ENCODE measurements at places on chromosomes 12 and 14.

GRCh38 chr12:27966870-27967269 lies 5.7 kb downstream of the PTHLH start:
- no peak for DNase-seq

DNA sequence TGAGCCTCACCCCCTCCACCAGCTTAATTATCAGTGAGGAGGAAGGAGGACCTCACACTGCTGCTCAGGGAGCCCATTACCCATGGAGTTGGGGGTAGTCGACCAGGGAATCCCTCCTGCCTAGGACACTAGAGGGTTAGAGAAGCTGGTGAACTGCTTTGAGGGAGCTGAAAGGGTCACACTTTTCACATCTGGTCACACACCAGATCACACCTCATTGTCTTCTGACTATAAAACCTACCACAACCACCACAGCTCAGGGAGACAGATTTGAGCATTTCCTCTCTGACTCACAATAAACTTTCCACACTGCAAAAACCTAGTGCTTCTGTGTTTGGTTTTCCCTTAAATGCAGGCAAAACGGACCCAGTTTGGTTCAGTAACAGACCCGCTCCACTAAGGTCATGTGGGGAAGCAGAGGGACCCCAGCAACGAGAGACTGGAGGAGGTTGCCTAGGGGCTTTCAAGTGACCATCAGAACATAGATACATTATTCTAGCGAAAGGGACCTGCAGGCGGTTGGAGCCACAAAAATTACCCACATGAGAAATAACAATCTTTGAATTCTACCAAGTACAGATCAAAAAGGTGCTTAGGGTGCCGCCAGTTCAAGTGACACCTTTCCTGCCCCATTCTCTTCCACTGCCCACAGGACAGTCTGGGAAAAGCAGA lies 151.4 kb upstream of the AVPR1A start:
- DNase-seq, result no peak

DNA sequence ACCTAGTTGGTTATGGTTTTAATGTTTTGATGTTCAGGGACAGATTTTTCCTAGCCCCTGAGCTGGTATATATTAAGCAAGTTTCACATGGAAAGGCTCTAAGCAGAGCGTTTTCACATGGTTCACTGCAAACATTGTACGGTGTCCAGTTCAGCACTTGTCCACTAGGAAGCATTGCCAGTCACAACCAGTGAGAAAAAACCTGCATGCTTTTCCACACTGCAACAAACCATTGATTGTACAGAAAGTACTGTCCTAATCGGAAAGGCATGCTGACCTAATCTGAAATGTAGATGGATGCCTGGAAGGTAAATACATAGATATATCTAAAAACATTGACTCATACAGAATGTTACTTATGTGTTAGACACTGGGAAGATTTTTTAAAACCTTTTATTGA lies 25.0 kb upstream of the NPAS3 start:
- DNase-seq, result no peak

GRCh38 chr12:50261654-50262053 lies 21.7 kb downstream of the LIMA1 start:
- no peak for DNase-seq

- DNase-seq, result no peak
These were observed 40.2 kb upstream of the PZP start for GRCh38 chr12:9248435-9248834.

DNA sequence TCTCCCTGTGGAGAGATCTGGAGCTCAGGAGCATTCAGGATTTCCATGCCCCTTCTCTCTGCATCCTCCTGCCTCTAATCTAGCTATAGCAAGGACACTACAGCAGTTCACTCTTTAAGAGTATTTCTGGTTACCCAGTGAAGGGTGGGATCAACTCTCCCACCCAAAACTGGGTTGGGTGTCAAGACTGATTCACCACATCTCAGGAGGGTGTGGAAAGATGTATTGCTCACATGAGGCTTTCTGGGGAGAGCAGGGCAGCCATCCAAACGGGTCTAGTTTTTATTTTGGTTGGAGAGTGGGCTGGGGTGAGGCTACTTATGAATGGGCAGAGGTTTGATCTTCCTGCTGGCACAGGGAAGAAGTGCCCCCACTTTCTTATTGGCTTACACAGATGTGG lies 18.6 kb downstream of the C12orf75 start:
- no peak for DNase-seq

DNA sequence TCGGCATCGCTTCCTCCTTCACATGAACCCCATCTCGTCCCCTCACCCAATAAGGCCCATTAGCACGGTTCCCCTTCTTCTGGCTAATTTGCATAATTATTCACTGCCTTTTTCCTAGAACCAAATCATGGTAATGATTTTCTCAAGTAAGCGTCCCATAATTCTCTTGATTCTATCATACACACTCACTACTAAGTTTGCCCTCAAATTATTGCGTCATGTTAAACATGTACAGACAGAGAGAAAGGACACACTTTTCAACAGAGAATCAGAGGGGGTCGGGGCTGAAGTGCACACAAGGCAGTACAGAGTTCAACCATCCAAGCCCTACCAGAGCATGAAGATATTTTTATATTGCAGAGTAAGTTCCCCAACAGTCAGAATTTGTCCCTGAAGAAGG lies 256.6 kb downstream of the FOXN3 start:
- DNase-seq, result no peak

- no peak for DNase-seq
These were observed 50.3 kb downstream of the LMO3 start for GRCh38 chr12:16555630-16556029.

GRCh38 chr12:101430456-101430855 lies 22.9 kb upstream of the ARL1 start:
- DNase-seq, result no peak

GRCh38 chr12:52929538-52929937 lies 19.4 kb upstream of the KRT18 start:
- no peak for DNase-seq

GRCh38 chr12:25811656-25812126 lies 146.8 kb upstream of the RASSF8 start:
- DNase-seq, result no peak

DNA sequence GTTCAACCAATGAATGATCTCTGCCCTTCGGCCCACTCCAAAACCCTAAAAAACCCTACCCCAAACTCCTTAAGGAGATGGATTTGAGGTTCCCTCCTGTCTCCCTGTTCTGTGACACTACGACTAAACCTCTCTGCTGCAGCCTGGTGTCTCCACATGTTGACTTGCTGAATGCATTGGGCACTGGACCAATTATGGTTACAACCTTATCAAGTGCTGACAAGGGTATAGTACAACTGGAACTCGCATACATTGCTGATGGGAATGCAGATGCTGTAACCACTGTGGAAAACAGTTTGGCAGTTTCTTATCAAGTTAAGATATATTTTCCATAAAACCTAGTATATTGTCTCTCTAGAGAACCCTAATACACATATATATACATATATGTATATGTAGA lies 6.3 kb upstream of the DICER1 start:
- no peak for DNase-seq

DNA sequence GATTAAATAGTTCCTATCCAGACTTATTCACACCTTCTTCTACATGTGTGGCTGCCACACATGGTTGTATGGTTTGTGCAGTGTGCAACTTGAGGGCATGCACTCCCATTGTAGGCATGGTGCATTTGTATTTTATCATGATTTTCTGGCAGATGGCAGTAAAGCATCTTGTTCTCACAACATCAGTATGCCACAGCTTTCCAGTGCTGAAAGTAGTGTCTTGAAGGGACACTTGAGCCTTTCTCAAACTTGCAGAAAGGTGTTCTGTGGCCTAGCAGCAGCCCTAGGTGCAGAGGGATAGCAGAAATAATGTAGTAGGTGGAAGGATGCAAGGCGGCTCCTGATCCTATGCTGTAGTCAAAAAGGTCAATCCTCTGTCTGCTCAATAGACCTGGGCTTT lies 72.9 kb downstream of the LMNTD1 start:
- DNase-seq, result no peak

DNA sequence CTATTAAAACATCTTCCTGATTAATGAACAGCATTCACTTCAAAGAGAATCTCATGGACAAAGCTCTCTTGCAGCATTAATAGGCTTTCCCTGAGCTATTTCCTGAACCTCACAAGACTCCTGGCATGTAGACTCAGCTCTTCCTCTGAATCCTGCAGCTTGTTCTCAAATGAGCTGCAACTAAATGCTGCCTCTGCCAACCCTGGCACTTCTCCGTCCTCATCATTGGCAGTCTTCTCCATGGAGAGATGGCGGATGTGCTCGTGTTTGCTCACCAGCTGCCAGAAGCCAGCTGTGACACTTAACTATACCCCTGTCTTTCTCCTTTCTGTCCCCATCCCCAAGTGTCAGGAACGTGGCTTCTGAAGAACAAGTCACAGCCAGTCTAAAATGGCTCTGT lies 232.1 kb downstream of the FOXN3 start:
- DNase-seq, result no peak

DNA sequence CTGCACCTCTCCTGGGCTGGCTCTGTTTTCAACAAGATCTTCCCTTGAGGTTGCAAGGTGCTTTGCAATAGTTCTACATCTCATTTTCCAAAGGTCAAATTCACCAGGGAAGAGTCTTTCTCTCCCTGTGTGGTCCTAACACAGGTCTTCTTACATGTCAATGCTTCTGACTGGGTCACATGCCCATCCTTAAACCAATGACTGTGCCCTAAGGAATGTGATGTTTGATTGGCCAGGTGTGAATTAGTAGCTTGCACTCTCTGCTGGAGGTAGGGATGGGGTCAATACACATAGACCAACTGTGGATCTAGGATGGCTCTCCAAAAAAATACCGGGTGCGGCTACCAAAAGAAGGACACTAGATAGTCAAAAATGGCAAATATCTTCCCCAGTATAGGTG lies 19.9 kb upstream of the KCNK10 start:
- DNase-seq, result no peak

GRCh38 chr12:4580281-4580688 lies 18.3 kb downstream of the DYRK4 start:
- no peak for DNase-seq

DNA sequence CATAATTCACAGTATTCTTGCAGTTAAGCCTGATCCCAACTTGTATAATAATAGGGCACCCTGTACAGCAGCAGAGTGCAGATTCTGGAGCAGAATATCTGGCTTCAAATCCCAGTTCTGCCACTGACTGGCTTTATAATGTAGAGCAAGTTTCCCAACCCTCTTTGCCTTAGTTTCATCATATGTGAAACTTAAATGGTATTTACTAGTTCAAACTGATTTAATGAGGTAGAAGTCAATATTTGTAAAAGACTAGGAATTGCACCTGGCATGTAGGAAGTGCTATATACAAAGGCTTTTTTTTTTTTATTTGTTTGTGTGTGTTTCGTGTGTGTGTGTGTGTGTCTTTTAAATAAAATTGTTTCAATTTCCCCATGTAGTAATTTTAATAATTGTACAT lies 125.9 kb downstream of the CCER1 start:
- no peak for DNase-seq

- no peak for DNase-seq
These were observed 24.7 kb downstream of the RNF34 start for GRCh38 chr12:121424624-121424975.

GRCh38 chr12:46562625-46563225 lies 190.2 kb upstream of the SLC38A2 start:
- no peak for DNase-seq

GRCh38 chr12:93944201-93944600 lies 204.2 kb upstream of the PLXNC1 start:
- DNase-seq, result no peak

- DNase-seq, result peak; percentile 56
These were observed 75.1 kb downstream of the IRF2BPL start for GRCh38 chr14:76953311-76953945.

DNA sequence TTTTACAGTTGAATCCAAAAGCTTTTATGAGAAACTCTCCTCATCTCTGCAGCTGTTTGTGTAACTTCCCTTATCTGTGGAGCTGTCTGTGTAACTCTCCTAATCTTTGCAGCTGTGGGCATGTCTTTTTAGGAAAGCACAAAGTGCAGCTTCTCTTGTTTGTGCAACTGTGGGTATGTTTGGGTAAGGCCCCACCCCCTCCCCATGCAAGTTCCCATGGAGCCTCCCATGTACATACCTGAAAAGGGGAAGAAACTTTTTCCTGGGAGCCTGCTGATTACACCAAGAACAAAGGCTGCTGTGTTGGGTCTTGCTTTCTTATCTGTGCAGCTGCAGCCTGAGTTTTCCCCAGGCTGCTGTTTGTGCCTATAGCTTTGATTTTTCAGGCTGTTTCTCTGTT lies 42.7 kb upstream of the CDKN3 start:
- DNase-seq, result no peak

DNA sequence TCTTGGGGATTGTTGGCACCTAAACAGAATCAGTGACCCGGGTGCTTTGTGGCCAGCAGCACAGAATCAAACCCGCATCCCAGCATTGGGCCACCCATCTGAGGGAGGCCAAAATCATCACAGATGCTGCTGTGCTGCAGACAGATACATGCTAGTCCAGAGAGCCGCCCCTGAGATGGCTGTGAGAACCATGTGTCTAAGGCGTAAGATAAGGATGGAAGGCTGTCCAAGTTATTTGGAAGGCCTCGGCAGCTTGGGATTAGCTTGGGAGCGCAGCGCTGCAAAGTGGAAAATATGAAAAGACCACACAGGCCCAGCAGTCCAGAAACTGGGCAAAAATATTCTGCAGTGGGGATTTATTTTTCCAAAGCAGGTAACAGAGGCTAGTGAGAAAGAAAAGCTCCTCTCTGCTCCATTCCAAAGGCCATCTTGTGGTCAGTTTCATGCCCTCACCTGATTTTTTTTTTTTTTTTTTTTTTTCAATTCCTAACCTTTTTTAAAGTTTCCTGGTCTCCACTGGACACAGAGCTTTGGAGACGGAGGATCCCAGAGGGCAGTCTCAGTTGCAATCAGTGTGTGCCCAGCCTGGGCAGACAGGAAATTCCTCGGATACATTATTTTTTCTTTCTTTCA lies 178.9 kb upstream of the BCL2L14 start:
- DNase-seq, result no peak

- DNase-seq, result no peak
These were observed 4.3 kb downstream of the RACGAP1 start for GRCh38 chr12:50021031-50021430.

GRCh38 chr12:115636546-115636945 lies 640.9 kb downstream of the MED13L start:
- DNase-seq, result no peak

DNA sequence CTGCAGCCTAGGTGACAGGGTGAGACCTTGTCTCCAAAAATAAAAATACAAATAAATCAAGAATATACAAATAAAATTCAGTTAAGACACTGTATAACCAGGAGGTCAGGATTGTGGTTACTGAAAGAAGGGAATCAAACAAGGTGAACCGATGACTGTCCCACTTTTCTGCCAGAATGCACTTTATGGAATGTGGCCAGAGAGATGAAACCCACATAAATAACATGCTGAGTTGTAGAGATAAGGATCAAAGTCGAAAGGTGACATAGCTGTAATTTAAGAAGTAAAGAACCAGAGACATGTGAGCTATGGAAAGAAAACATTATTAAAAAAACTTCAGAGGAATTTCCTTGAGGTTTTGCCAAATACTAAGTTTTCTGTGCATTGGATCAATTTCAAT lies 1098.2 kb upstream of the USP15 start:
- DNase-seq, result no peak

DNA sequence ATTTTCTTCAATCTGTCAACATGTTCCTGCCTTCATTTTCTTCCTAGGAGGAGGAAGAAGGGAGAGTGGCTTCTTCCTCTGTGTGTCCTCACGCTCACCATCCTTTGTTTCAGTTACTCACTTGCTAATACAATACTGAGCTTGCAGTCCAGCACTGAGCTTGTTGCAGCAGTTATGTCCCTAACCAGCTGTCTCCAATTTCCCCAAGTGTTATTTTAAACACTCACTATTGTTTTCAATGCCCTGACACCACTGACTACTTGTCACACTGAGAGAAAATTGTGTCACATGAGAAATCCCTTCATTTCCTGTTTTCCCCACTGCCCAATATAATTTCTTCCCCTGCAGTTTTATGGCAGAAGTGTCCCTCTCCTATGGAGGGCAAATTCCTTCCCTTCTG lies 53.4 kb downstream of the HSD17B6 start:
- no peak for DNase-seq

Data from CD4-positive, alpha-beta T cell treated with Interferon gamma for 1 hour (primary cell).